ENCODE measurements at places on chromosomes 4 and X.

GRCh38 chr4:47852136-47852535 lies 14.3 kb upstream of the CORIN start:
- no peak for DNase-seq

GRCh38 chr4:26032142-26032541 lies 118.1 kb downstream of the SMIM20 start:
- no peak for DNase-seq

DNA sequence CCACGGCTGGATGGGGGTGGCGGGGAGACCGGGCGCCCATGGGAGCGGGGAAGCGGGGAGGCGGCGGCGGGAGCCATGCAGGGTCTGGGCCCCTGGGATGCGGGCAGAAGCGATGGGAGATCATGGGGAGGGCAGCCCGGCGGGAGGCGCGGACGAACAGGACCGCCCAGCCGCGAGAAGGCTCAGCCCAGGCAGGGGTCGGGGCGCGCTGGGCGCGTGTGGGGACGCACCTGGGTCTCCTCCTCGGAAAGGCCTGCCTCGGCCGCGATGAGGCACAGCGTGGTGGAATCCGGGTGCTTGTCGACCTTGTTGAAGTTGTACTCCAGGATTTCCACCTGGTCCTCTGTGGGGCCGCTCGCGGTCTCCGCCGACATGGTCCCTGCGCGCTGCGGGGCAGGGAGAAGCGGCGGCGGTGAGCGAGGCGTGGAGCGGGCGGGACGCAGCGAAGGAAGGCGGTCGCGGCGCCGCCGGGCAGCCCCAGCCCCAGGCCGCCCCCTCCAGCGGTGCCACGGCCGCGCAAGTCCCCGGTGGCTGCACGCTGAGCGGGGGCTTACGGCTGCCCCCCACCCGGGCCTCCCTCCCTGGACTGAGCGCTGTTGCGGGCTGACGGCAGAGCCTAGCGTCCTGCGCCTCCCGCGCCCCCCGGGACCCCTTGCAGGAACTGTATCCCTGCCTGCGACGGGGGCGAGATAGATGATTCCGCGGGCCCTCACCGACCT lies 25.3 kb downstream of the HOPX start:
- DNase-seq, result no peak

DNA sequence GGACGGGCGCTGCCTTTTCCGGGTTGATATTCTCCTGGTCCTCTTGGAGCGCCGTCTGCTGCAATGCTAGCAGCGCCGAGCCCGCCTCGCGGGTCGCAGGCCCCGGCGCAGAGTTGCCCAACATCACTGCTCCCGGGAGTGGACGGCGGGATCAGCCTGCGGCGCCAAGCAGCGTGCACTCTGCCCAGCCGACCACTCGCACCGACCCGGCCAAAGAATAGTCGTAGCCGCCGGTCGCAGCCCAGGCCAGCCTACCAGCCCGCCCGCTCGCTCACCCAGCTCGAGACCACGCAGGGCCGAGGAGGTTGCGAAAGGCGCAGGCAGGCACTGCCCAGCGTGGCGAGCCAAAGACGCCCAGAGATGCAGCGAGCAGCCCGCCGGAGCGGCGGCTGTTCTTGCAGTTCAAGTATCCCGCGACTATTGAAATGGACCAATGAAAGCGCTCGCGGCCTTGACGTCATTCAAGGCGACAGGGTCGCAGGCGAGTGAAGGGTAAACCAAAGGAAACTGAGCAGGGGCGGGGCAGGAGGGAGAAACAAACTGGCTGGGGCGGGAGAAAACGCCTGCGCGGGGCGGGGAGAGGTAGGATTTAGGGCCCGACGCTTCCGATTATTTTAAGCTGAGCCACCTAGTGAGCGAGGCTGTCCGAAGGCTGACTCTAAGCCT lies at the start of gene CCNA2:
Gene CCNA2, minus strand, starts transcription at position 379 of the 666 bp plus-strand sequence. Its CDS starts 255 bp downstream, at position 124.
- DNase-seq, result peak; percentile 94

DNA sequence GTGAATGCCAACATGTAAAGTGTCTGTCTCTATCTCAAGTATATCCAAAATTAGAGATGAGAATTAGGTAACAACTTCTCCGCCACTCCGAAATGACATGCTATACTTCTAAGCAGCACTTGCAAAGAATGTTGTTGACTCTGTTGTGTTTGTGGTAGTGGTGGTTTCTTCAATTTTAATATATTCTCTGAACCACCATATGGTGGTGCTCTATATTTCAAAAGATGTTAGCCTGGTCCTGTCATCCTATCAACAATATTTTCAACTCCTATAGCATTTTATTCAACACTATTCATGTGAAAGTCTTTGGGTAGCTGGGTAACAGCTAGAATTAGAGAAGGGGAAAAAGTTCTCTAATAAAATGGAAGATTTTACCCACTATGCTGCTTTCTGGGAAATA lies 1622.8 kb upstream of the IGFBP7 start:
- DNase-seq, result no peak

DNA sequence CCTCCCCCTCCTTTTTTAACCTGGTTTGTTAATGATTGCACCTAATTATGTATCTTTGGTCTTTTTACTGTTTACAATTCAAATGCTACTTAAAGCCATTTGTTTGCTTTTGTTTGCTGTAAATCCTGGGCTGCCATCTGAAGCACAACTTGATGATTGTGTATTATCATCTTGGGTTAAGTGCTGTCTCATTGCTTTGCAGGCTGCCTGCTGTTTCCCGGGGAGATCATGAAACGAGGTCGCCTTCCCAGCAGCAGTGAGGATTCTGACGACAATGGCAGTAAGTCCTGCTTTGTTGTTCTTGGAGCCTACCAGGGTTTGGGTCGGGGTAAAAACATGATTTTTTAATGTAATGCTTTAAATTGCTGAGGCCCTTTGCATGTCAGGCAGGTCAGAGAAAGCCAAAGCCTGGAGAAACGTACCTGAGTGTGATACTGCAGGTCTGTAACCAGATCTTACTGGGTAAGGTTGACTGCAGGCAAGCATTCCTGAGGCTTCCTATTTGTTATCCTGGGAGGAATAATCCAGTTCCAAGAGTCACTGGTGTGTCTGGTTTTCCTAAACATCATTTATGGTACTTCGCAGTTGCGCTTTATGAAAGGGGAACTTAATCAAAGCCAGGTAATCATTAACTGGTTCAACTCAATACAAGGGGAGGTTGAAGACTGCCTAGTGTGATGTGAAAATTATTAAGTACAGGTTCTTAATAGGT lies 22.2 kb downstream of the JADE1 start:
- no peak for DNase-seq

- DNase-seq, result no peak
Measured at GRCh38 chrX:110432091-110432905, 73.7 kb downstream of the RTL9 start.

DNA sequence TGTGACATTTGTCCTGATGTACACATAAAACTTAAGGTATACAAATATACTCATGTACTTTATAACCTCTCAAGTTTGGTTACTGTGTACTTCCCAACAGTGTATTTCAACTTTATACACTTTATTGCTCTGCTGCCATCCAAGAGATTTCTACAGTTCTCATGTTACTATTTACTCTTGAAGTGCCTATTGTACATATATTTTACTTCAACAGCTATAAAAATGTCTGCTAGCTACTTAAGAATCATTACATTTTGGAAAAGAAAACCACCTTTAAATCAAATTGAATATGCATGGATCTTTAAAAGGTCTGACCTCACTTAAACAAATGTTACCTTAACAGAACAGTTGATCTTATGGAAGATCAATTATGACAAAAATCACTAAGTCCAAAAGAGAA lies 1056.4 kb downstream of the ADGRL3 start:
- DNase-seq, result no peak

DNA sequence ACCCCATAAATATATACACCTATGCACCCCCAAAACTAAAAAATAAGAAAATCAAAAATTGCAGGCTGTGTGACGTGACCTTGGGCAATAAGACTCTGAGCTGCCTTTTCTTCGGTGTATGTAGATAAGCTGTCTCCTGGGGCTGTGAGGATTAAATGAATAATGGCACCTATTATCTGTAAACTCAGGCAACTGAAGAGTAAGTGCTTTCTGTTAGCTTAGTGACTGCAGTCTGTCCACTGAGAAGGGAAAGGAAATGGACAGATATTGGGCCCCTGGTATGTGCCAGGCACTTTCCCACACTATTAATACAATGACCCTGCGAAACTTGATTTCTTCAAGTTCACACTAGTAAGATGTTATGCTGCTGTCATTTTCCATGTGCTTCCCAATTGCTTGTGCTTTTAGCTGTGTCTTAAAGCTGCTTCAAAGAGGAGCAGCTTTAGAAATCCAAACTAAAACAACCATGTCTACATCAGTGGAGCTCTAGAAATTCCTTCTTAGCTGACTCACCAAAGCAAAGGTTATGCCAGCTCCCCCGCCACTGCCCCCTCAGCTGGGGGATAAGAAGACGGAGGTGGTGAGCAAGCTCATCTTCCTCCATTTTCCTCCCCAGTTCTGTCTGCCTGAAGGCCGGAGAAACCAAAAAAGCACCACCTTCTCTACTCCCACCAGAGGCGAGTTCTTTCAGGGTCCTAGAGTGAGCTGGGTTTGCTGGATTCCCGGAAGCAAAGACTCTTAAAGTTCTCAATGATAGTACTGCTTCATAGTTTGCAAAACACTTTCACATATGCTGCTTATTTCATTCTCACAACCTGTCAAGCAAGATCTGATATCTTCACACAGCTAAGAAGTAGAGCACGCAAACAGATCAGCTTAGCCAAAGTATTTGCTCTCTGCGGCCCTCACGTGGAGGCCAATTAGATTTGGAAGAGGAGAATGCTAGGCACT lies 8.8 kb upstream of the DGAT2L6 start:
- DNase-seq, result no peak

DNA sequence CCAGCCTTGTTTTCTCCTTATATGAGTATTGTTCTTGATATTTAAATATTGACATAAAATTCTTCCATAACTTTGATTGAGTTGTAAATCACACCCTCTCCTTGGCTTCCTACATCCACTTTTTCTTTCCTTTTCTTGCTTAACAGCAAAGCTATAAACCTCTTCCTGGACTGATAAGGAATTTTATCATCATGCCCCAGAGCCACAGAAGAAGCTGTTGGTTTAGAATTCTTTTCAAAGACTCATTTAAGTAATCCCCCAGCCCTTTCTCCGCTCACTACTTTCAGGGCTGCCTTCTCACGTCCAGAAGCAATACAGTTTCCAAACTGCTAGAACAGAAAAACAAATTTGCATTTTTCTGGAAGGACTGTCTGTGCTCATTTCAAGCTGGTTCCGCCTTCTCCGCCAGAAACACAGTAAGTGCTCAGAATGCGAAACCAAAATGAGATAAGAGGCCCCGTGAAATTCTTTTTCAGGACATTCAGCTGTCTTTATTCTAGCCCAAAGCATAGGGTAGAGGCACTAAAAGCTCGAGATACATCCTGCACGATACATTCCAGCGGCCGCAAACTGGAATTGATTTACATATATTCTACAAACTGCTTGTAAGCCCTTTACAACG lies 849 bp downstream of the MID1 start:
- DNase-seq, result no peak

- no peak for DNase-seq
Measured at GRCh38 chr4:179307297-179308136, 1865.3 kb upstream of the AGA start.

- no peak for DNase-seq
Measured at GRCh38 chr4:102663073-102663472, 97.7 kb downstream of the MANBA start.

- no peak for DNase-seq
Measured at GRCh38 chrX:145865082-145865481, 47.5 kb downstream of the SLITRK2 start.

GRCh38 chrX:45774961-45775360 lies 574.3 kb upstream of the DIPK2B start:
- no peak for DNase-seq

- no peak for DNase-seq
Measured at GRCh38 chr4:82038936-82039335, 334.9 kb downstream of the HNRNPD start.

DNA sequence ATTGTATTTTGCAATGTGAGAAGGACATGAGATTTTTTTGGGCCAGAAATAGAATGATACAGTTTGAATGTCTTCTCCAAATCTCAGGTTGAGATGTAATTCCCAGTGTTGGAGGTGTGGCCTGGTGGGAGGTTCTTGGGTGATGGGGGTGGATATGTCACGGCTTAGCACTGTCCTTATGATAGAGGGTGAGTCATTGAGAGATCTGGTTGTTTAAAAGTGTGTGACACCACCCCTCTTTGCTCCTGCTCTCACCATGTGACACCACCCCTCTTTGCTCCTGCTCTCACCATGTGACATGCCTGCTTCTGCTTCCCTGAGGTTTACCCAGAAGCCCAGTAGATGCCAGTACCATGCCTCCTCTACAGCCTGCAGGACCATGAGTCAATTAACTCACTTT lies 1226.9 kb downstream of the PCDH7 start:
- DNase-seq, result no peak

DNA sequence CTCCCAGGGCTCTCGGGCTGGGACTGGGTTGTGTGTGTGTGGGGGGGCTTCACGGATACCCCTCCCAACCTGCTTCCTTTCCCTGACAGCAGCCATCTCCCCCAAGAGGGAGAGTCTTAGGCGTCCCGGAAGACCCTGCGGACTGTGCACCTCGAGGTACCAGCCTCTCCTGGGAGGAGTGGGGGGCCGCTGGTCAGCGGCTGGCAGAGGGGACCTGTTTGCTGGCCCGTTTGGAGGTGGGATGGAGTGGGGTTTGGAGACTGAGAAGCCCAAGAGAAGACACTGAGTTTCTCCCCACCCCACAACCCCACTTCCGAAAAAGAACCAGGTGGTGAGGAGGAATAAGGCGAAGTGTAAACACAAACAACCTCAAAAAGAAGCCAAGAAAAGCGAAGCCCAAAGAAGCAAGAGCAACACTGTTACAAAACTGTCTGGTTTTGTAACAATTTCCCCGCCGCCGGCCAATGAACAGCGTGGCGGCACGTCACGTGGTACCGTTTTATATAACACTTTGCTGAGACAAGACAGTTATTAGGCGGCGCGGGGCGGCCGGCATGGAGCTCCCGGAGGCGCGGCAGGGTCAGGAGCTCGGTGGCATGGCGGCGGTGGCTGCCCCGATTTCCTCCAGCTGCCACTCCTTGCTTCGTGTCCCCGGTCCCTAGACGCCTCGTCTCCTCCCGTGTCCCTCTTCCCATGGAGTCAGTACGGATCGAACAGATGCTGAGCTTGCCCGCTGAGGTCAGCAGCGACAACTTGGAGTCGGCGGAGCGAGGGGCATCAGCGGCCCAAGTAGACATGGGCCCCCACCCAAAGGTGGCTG lies at the start of gene LONRF3:
Gene LONRF3, plus strand, starts transcription at position 531 of the 820 bp plus-strand sequence. Its CDS starts 163 bp downstream, at position 694.
- DNase-seq, result peak; percentile 25

Measured in stimulated activated CD8-positive, alpha-beta memory T cell treated with anti-CD3 and anti-CD28 coated beads, Interleukin-15, amount 100 ng/mL, for 1 hour (primary cell).